Stimulated activated CD4-positive, alpha-beta T cell treated with anti-CD3 and anti-CD28 coated beads, Interleukin-1b, Interleukin-23, amount 100 ng/mL, for 1 hour (primary cell): ENCODE measurements at places on chromosomes 11 and 22.
A peak's percentile ranks its signal among the peaks of the same experiment; 100 is the strongest.

GRCh38 chr11:78809931-78810541, 235.4 kb upstream of the NARS2 start:
- DNase-seq: no peak

- DNase-seq: no peak
Observed at GRCh38 chr11:19979519-19979845, 180.8 kb downstream of the DBX1 start.

DNA sequence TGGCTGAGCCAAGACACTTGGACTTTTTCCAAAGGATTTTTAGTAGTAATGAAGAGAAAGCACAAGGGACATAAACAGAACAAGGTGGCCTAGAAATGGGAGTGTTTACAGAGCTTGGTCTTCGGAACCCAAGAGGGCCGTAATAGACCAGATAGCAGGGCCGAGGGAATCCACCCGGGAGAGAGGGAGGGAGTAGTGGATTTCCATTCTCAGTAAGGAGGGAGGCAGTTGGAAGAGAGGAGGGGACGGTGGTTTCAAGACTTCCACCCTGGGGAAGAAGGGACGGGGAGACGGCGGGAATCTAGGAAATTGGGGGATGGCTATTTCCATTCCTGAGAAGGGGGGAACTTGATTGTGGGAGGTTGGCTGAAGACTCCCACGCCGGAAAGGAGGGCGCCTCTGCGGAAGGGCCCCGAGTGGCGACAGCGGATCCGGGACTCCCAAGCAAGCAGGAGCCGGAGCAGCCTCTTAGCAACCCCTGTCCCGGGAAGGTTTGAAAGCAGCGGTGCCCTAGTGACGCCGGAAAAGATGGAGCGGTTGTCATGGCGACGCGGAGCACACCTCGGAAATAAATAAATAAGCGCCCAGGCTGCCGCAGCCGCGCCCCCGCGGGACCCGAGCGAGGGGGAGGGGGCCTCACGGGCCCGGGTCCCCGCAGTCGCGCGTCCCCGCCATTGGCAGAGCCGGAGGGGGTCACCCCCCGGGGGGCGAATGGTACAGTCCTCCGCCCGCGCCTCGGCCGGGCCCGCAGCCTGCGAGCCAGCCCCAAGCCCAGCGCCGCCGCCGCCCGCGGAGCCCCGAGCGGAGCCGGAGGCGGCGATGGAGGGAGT, 31.6 kb downstream of the EIF3F start:
- peak; percentile 50 for DNase-seq

- no peak for DNase-seq
Observed at GRCh38 chr22:42134100-42135020, 3.8 kb upstream of the CYP2D6 start.

DNA sequence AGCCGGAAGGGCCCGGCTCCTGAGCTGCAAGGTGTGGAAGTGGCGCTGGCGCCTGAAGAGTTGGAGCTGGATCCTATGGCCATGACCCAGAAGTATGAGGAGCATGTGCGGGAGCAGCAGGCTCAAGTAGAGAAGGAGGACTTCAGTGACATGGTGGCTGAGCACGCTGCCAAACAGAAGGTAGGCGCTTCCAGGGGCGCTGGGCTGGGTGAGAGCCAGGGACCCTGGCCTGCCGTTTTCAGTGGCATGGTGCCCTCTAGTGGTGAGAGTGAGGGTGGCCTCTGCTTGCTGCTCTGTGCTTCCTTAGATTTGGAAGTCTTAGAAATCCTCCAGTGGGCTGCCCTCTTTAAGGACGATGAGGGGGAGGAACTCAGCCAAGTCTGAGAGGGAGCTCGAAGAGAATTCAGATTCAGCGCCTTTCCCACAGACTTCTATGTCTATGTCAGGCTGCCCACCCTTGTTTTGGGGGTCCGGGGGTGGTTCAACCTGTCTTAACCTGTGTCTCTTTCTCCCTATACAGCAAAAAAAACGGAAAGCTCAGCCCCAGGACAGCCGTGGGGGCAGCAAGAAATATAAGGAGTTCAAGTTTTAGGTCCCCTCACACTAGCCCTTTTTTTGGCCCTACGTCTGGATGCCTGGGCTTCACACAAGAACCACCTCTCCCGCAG, 1.8 kb upstream of the PACS1 start:
- DNase-seq: peak; percentile 65

- no peak for DNase-seq
Observed at GRCh38 chr22:22712666-22713365, 68.4 kb downstream of the GGTLC2 start.

DNA sequence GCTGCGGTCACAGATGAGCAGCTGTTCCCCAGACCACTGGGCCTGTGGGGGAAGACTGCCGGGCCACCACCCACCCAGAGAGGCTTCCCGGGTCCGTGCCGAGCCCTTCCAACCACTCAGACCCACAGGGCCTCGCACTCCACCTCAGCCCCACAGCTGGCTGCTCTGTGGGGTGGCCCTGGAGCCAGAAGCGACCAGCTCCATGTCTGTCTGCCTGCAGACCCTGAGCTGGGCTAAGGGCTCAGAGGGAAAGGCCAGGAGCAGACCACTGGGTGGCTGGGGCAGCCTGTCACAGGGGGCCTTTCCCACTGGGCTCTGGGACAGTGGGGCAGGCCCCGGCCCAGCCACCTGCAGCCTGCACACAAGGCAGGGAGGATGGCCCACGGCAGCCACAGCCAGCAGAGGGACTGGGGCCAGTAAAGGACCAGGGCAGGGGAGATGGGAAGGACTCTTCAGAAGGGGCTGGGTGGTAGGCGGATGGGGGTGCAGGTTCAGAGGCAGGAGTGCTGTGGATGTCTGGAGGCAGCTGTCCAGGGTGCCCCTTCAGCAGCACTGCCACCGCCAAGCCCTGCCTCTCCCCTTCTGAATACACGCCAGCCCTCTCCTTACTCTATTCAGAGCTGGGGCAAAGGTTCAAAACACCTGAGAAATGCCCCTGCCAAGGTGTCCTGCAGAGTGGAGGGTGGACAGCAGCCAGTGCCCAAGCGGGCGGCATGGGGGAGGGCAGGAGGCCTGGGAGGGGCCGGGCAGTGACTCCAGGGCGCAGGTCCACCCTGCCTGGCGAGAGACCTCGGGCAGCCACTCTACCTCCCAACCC, 32.2 kb downstream of the GNB1L start:
- no peak for DNase-seq

- DNase-seq: no peak
Observed at GRCh38 chr22:42993651-42994275, 21.2 kb downstream of the PACSIN2 start.

DNA sequence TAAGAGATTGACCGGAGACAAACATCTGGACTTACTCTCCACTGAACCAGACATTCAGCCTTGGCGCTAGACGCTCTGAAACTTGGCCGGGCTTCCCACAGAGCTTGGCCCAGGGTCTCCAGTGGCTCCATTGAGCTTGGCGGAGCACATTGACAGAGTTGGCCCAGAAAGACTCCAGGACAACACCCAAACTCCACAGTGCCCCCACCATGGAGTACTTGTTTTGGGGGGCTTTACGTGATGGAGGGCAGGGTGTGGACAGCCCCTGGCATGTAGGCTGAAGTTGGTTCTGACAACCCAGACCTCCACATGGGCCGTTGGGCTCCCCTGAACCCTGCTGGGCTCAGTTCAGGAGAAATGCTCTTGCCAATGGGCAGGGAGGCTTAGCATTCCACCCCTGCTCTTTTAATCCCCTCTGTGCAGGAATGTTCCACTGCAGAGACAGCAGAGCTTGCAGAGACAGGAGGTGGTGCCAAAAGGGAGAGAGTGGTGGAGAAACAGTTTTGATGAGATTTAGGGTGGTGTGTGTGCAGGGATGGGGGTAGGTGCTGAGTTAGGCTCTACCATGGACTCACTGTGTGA, 102.4 kb upstream of the TIMP3 start:
- no peak for DNase-seq

DNA sequence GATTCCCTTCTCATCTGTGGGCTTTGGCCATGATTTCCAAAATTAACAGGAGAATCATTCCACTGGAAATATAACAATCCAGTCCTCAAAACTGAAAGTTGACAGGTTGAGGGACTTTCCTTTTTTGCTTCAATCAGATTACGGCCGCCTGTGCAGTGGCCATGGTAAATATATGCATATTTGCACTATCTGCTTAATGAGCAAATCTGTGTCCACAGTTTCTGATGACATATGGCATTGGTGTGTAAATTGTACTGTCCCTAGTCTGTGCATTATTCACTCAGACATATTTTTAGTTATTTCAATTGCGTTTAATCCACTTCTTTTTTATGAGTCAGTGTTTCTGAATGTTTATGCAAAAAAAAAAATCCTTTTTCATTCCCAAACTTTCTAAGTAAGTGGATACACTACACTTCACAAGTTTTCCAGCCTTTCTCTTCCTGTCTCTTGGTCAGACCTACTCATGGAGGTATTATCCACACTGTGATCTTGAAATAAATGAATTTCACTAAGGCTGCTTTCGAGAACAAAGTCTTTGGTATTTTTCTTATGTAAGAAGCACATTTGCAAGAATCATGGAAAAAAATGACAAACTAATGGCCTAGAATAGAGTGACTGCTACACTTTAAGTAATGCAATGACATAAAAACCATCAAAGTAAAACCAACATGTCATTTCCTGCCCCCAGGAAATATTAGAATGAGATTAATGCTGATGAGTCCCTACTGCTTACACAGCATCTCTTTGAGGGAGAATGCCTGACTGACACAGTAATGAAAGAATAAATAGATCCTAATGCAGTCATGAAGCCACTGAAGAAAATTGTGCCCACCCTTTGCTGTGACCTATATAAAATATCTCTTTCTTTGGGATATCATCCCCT, 76.4 kb upstream of the MTNR1B start:
- DNase-seq: no peak

GRCh38 chr11:8352876-8353505, 89.3 kb upstream of the LMO1 start:
- DNase-seq: no peak

- DNase-seq: no peak
Observed at GRCh38 chr22:28952857-28953256, 69.5 kb downstream of the ZNRF3 start.

- no peak for DNase-seq
Observed at GRCh38 chr22:28835630-28836189, 35.3 kb upstream of the XBP1 start.
